H54 (cell line): ENCODE measurements at places on chromosomes 2 and 18.

- no peak for DNase-seq
These were observed 1100.6 kb downstream of the DPP10 start for GRCh38 chr2:115543024-115543423.

GRCh38 chr2:223626716-223627115 lies 24.6 kb upstream of the SCG2 start:
- peak; percentile 37 for DNase-seq

- peak; percentile 68 for DNase-seq
These were observed 2.9 kb upstream of the NEURL3 start for GRCh38 chr2:96507957-96508520.

DNA sequence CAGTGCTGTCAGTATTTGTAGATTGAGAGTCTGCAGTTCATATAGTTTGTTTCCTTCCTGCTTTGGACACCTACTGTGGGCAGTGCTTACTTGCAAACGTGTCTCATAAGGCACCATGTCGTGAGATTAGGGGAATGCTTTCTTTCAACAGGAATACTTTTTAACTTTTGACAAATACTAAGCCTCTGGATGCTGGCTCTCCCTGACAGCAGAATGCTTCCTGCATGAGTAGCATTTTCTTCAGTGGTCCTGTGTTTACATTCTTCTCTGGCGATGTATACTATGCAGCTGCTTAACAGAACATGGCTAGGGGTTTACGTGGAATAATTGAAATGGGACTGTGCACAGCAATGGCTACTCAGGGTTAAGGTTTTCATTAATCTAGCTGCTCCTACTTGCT lies 807.5 kb downstream of the MBD2 start:
- DNase-seq, result no peak

DNA sequence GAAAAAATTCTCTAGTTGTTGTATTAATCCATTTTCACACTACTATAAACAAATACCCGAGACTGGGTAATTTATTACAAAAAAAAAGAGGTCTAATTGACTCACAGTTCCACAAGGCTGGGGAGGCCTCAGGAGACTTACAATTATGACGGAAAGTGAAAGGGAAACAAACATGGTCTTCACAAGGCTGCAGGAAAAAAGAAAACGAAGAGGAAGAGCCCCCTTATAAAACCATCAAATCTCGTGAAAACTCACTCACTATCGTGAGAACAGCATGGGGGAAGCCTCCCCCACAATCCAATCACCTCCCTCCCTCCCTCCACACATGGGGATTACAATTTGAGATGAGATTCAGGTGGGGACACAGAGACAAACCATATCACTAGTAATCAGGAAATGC lies 61.7 kb upstream of the SPTBN1 start:
- DNase-seq, result no peak
